ENCODE measurements at places on chromosomes 3 and 15. TPM values are rescaled to one million over a fixed set of nuclear protein-coding genes. Genes with fewer than 3 reads are reported as not detected.

The CLDN16 gene
- under 0.01 TPM for total RNA-seq

The CHRM5 gene
- total RNA-seq: not detected

The TTLL13 gene
- total RNA-seq: not detected

The UROC1 gene
- not detected for total RNA-seq

The NRROS gene
- 14.5 TPM for total RNA-seq

The DUOX1 gene
- 0.15 TPM for total RNA-seq

The GOLGA6L9 gene
- total RNA-seq: 0.67 TPM

The LRRN1 gene
- not detected for total RNA-seq

The RLBP1 gene
- under 0.01 TPM for total RNA-seq

The TIMMDC1 gene
- 72.0 TPM for total RNA-seq

The SHC4 gene
- 98.9 TPM for total RNA-seq

The CORO2B gene
- 6.9 TPM for total RNA-seq

The ZNF660 gene
- 1.00 TPM for total RNA-seq

The CLDN1 gene
- 2.8 TPM for total RNA-seq

The INKA1 gene
- 7.6 TPM for total RNA-seq

The MCF2L2 gene
- total RNA-seq: 1.4 TPM

The CCR9 gene
- not detected for total RNA-seq

The CYP1A2 gene
- not detected for total RNA-seq
